ENCODE measurements at places on chromosomes 1 and 21.
A peak's percentile ranks its signal among the peaks of the same experiment; 100 is the strongest.

DNA sequence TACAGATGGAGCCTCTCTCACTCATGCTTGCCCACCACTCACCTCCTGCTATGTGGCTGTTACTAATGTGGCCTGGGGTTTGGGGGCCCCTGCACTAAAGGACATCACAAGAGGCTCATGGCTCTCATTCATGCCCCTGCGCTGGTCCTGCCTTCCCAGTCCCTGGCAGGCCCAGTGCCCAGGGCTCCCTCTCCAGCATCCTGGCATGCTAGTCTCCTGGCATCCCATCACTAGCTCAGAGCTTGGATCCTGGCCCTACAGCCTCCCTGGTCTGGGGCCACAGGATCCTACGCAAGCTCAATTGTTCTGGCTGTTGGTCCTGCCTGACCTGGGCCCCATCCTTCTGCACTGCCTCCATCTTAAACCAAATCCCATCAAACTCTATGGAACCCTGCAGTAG, 685.4 kb downstream of the PTPRU start:
- DNase-seq = no peak

DNA sequence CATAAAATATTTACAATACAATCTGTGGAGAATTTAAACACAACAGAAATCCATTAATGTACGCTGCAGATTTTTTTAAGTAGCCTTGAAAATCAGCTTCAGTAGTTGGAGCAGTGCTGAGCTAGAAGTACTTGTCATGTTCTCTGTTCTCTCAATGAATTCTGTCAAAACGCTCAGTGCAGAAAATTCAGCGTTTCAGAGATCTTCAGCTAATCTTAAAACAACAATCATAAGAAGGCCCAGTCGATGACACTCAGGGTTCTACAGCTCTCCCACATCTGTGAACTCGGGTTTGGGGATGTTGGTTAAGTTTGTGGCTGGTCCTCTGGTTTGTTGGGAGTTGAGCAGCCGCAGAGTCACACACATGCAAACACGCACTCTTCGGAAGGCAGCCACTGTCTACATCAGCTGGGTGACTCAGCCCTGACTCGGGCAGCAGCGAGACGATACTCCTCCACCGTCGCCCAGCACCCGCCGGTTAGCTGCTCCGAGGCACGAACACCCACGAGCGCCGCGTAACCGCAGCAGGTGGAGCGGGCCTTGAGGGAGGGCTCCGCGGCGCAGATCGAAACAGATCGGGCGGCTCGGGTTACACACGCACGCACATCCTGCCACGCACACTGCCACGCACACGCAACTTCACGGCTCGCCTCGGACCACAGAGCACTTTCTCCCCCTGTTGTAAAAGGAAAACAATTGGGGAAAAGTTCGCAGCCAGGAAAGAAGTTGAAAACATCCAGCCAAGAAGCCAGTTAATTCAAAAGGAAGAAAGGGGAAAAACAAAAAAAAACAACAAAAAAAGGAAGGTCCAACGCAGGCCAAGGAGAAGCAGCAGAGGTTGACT, 161.2 kb downstream of the RUNX1 start:
- peak; percentile 74 for DNase-seq

DNA sequence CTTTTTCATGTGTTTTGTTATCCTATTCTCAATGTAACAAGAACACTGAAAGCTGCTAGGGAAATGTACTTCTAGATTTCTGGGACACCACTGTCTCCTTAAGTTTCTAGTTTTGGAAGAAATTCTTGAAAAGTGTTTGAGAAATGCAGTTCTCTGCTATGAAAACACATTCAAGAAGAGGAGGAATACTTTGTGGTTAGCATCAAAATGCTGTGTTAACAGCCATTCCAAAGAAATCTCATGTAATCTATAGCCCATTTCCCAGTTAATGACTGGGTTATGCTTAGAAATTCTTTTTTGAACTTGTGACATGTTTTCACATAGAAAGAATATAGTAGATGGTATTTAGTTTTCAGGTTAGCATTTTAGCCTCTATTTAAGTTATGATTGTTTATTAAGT, 6.0 kb downstream of the RAVER2 start:
- DNase-seq = no peak

- DNase-seq = no peak
Measured at GRCh38 chr1:17511188-17511587, 28.3 kb upstream of the ARHGEF10L start.

- no peak for DNase-seq
Measured at GRCh38 chr21:44054710-44055109, 42.6 kb downstream of the TRAPPC10 start.

GRCh38 chr1:169821500-169821899, 26.8 kb upstream of the METTL18 start:
- DNase-seq = no peak

- no peak for DNase-seq
Measured at GRCh38 chr1:66278260-66279021, 255.5 kb upstream of the SGIP1 start.

DNA sequence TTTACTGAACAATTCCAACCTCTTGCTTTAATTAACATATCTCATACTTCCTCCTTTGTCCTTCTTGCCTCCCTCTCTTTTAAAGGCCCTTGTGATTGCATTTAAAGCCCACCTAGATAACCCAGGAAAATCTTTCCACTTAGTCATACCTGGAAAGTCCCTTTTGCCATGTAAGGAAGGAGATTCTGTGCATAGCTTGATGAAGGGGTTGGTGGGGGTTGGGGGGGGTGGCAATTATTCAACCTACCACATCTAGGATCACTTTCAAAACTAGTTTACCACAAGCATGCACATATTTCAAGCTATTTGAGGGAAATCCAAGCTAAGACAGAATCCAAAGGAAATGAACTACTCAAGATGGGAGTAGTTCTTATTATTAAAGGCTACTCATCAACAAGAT, 249.1 kb upstream of the PTBP2 start:
- no peak for DNase-seq

DNA sequence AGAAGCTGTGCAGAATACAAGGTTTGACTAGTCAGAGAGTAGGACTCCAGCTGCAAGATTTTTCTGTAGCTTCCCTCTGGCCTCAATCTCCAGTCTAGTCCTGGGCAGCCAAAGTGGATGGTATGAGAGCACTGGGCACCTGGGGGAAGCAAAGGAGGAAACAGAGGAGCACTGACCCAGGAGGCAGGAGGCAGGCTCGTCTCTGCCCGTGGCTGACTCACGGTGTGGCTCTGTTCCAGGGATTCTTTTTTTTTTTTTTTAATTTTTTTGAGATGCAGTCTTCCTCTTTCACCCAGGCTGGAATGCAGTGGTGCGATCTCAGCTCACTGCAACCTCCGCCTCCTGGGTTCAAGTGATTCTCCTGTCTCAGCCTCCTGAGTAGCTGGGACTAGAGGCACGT, 4.1 kb upstream of the NPPB start:
- no peak for DNase-seq

- DNase-seq = no peak
Measured at GRCh38 chr1:166273618-166274017, 106.8 kb upstream of the FAM78B start.

- DNase-seq = no peak
Measured at GRCh38 chr1:185263780-185264179, 53.3 kb downstream of the IVNS1ABP start.

- no peak for DNase-seq
Measured at GRCh38 chr1:29679316-29679715, 443.0 kb downstream of the PTPRU start.

GRCh38 chr21:35147439-35147838, 98.3 kb upstream of the RUNX1 start:
- no peak for DNase-seq

- no peak for DNase-seq
Measured at GRCh38 chr1:12314333-12314903, 84.6 kb downstream of the VPS13D start.

DNA sequence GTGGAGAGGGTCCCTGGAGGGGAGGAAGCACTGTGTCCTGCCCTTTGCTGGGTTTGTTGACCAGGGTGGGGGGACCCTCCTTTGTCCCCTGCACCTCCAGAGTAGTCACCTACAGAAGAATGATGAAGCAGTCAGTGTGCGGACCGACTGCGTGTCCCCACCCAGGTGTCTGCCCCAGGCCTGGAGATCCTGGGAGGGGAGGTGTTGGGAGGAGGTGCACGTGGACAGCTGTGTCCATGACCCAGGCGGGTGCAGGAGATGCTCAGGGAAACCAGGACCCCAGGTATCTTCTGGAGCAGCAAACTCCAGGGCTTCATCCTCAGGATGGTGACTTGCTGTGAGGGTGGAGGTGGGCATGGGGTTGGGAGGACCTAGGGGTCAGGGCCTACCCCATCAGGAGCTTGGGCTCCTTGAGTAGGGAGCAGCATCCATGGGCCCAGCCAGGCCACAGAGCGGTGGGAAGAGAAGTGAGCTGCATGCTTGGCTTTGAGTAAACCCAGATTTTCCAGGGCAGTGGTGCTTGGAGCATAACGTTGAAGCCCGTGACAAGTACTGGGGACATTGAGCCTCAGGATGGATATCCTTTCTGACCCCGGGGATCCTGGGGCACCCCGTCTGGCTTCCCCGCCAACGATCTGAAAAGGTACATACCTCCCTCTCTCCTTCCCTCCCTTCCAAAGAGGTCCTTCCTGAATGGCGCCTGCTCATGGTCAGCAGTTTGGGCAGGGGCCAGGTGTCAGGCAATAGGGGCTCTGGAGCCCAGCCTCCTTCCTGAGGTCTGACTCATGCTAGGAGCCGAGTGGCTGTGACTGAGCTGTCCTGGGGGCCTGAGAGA, 13.7 kb downstream of the ACTRT2 start:
- no peak for DNase-seq

GRCh38 chr1:19068639-19069276, 112.3 kb upstream of the IFFO2 start:
- no peak for DNase-seq
